Heart right ventricle (tissue), 16 donors: ENCODE measurements at places on chromosomes 5 and 9. TPM values are rescaled to one million over a fixed set of nuclear protein-coding genes. Genes with fewer than 3 reads are reported as not detected.

LECT2 gene
- total RNA-seq, result not detected

GGTA1 gene
- 16.4 TPM for total RNA-seq

BTNL9 gene
- 140 TPM for total RNA-seq

MACIR gene
- total RNA-seq, result 3.8 TPM

TICAM2 gene
- total RNA-seq, result 1.8 TPM

SPINK4 gene
- not detected for total RNA-seq

KIF24 gene
- total RNA-seq, result 0.59 TPM

CEL gene
- total RNA-seq, result 2.3 TPM

PKN3 gene
- 4.2 TPM for total RNA-seq

SLC6A18 gene
- not detected for total RNA-seq

DNA sequence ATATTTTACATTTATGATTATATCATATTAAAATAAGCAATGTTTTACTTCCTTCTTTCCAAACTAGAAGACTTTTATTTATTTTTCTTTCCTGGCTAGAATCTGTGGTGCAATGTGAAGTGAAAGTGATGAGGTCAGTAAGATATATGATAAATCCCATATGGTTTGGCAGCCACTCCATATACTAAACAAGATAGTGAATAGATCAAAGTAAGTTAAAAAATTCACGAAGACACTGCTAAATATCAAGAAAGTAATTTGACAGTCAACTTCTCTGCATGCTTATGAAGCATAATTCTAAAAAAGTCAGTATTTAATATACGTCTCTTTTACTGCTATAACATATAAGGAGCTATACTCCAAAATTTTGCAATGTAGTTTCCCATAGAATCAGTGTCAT lies 972.8 kb downstream of the DTWD2 start:
- DNase-seq, result no peak

- no peak for DNase-seq
These were observed 807.0 kb downstream of the TLE4 start for GRCh38 chr9:80378669-80379293.

DNA sequence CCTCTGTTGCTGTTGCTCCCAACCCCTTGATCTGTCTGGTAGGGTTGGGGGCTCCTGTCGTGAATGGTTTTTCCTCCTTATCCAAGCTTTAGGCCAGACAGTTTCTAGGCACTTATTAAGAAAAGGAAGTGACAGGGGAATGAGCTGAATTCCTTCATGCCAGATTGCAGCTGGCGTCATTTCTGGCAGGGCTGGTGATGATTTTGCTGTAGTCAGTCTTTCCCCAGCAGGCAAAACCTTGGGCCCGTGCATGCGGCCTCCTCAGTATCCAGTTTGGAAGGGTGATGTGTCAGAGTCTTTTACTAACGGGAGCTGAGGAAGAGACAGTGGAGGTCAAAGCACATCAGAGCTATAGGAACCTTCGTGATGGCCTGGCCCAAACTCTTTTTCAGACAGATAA lies 58.8 kb downstream of the COL27A1 start:
- no peak for DNase-seq

DNA sequence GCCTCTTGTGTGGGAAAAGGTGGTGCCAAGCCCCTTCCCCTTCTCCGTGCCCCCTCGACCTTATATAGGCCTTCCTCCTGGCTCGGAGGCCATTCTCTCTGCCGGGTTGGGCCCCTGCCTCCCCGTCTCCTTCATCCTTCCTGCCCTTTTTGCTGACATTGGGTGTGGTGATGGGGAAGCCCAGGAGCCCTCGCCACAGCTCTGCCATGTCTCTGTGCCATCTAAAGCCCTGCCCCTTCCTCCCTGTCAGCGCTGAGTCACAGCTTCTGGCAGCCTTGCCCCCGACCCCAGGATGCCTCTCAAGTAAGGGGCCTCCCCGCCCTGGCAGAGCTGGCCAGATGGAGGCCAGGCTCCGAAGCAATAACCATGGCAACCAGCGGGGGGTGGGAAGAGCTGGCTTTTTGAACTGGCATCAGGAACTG lies 30.4 kb downstream of the JADE2 start:
- no peak for DNase-seq

- DNase-seq, result no peak
These were observed 247.5 kb downstream of the ARRDC3 start for GRCh38 chr5:91135475-91136248.

DNA sequence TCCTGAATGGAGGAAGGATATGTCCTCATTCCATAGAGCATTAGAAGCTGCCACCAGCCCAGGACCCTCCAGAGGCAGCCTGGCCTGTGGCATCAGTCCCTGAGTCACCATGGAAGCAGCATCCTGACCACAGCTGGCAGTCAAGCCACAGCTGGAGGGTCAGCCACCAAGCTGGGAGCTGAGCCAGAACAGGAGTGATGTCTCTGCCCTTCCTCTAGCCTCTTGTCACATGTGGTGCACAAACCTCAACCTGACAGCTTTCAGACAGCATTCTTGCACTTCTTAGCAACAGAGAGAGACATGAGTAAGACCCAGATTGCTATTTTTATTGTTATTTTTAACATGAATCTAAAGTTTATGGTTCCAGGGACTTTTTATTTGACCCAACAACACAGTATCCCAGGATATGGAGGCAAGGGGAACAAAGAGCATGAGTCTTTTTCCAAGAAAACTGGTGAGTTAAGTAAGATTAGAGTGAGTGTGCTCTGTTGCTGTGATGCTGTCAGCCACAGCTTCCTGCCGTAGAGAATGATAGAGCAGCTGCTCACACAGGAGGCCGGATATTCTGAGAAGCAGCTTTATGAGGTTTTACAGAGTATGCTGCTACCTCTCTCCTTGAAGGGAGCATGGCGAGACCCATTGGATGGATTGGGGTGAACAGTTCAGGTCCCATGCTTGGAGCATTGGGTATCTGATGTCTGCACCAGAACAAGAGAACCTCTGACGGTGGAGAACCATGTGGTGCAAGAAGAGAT lies 13.0 kb upstream of the CYFIP2 start:
- no peak for DNase-seq

- DNase-seq, result no peak
These were observed 195.9 kb downstream of the TTC39B start for GRCh38 chr9:15111071-15111470.

DNA sequence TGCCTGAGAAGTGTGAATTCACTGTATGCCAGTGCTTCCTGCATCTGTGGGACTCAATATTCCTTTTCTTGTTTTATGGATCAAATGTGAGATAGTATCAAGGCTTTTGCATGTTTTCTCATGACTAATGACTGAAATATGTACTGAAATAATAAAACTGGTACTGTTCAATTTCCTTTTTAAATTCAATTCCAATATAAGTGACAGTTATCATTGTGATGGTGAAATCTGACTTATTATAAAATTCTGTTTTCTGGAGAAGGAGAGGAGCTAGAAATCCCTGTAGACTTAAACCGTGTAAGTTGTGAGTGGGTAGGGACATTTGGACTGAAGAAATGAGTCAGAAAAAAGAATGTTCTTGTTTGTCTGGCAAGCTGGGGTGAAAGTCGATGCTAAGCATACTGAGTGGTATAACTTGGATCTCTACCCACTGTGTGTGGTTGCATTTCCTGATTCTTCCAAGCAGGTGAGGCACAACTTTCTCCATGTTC lies 245.2 kb downstream of the EFNA5 start:
- no peak for DNase-seq

DNA sequence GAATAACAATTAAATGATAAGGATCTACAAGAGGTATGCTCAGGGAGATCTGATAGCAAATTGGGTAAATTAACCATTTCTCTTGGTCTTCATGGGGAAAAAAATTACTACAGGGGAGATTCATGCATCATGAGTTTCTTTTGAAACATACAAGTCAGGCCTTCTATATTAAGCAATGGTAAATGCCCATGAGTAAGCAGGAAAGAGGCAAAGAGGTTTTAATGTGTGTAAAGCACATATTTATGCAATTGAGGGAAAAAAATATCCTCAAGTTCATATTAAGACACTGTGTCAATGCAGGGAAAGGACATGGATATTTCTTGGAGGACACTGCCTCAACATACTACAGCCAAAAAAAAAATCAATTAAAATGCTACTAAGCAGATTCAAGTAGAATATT lies 73.4 kb upstream of the NR4A3 start:
- no peak for DNase-seq

- DNase-seq, result no peak
These were observed 530 bp downstream of the TMEFF1 start for GRCh38 chr9:100473276-100474081.

DNA sequence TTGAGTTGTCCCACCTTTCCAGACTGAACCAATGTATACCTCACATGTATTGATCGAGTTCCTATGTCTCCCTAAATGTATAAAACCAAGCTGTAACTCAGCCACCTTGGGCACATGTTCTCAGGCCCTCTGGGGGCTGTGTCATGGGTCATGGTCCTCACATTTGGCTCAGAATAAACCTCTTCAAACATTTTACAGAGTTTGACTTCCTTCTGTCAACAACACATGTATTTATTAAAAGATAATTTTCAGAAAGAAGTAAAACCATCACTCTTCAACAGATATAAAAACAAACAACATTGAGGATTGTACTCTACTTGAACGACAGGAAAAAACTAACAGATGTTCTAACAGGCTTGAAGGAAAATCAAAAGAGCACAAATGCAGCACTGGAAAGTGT lies 4.5 kb downstream of the CMBL start:
- DNase-seq, result no peak

DNA sequence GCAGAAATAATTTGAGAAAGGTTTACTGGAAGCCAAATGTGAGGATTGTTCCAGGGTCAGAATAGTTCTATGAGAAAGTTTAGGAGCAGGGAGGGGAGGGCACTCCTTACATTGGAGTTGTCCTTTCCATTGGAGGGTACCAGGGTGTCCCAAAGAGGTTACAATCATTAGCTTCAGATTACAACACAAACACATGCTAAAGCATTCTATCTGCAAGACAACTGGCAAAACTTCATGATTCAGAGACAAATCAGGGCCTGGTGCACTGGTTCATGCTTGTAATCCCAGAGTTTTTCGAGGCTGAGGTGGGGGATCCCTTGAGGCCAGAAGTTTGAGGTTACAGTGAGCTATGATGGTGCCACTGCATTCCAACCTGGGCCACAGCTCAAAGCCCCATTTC lies 51.8 kb downstream of the NSUN2 start:
- DNase-seq, result no peak

- DNase-seq, result no peak
These were observed 318.2 kb downstream of the SLCO4C1 start for GRCh38 chr5:101977729-101978345.

- DNase-seq, result no peak
These were observed 483.4 kb upstream of the NUDT12 start for GRCh38 chr5:104045987-104046386.

DNA sequence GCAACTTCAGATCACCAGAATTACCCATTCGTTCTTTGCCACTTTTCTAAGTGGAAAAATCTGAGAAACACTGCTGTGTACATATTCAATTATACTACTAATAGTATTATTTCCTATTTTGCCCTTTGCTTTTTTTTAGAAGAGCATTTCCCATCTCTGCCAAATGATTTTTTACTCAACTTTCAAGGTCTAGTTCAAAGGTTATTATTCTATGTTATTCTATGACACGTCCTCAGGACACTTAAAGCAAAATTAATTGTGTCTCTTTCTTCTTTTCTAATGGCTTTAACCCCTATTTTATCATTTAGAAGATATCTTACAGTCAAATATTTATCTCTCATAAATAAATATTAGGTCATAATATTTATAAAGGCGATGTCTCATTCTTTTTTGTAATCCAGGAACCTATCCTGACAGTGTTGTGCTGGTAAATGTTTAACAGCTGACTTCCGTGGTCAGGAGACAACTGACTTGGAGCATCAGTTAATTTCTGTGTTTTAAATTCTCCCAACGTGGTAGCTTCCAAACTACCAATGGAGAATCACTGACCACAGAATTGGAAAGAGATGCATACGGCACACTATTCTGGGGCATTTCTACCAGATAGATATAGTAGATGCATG lies 375.2 kb downstream of the ARRDC3 start:
- no peak for DNase-seq

- no peak for DNase-seq
These were observed 1146.7 kb downstream of the CDH9 start for GRCh38 chr5:25891691-25892090.

GRCh38 chr5:43367909-43368669 lies 44.1 kb downstream of the CCL28 start:
- no peak for DNase-seq

DNA sequence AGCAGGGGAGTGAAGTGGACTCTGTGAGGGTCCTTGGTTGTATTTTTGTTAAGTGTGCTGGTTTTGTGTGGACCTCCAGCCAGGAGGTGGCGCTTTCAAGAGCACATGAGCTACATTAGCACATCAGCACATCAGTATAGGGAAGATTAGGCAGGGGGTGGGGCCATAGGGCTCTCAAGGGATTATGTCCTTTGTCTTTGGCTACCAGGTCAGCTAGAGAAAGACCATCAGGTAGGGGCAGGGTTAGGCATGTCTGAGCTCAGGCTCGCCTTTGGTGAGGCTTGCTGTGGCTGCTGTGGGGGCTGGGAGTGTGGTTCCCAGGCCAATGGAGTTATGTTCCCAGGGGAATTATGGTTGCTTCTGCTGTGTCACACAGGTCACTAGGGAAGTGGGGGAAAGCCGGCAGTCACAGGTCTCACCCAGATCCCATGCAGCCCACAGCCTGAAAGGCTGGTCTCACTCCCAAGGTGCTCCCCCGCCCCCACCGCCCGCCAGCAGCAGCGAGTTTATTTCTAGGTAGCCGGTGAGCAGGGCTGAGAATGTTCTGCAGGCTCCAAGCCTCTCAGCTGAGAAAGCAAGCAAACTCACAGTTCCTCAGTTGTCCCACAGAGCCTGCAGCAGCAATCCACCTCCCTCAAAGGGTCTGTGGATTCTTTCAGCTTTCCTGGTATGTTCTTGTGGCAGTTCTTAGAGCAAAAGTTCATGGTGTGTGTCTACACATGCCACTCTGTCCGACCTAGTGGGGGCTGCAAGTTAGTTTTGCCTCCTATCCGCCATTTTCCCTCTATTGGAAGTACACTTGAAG lies 13.7 kb downstream of the OR1J1 start:
- no peak for DNase-seq

GRCh38 chr9:800591-801150 lies 40.8 kb upstream of the DMRT1 start:
- no peak for DNase-seq
